ENCODE measurements at places on chromosomes 11 and 22.

DNA sequence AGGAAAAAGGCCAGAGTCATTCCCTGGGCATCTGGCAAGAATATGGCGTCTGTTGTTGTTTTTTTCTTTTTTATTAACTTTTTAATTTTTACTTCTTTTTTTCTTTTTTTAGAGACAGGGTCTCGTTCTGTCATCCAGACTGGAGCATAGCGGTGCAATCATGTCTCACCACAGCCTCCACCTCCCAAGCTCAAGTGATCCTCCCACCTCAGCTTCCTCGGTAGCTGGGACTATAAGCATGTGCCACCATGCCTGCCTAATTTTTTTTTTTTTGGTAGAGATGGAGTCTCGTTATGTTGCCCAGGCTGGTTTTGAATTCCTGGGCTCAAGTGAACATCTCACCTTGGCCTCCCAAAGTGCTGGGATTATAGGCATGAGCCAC is 54.0 kb upstream of the PRDM11 start:
- no peak for DNase-seq

DNA sequence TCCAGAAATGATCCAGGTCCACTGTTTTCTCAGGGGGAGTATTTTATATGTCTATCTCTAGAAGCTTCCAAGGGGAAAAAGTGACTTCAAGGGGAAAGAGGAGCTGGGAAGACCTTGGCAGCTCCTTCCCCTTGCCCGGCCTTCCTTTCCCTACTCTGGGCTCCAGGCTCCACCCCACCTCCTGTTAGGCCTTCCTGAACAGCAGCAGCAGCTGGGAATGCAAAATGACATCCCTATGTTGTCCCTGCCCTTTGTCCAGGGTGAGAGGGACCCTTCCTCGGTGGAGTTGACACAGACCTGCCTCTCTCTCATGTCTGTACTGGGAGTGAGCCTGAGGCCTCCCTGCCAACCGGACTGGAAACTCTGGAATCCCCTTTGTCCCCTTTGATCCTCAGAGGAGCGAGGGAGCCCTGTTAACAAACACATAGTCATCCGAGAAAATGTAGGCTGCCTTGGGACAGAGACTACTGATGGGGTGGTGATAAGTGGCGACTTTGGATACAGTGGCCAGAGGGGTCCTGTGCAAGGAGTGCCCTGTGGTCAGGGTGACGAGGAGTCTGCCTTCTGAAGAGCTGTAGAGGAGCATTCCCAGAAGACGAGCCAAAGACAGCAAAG is 9.0 kb upstream of the MALAT1 start:
- DNase-seq = no peak

- DNase-seq = no peak
Observed at GRCh38 chr11:46265764-46266163, 11.7 kb upstream of the CREB3L1 start.

DNA sequence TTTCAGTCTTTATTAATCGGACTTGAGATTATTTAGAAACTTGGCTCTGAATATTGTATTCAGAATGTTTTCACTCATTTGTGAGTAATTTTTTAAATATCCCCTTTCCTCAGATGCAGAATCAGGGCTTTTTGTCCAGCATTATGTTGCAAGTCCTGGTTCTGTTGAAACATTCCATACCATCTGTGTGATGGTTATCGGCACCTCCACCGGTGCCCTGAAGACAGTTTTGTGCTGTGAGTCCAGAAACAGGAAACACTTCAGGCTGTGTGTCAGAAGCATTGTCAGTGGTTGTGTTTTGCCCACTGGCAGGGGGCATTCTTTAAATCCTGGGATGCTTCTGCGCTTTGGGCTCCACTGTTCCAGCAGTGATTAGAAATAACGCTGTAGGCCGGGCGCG is 20.4 kb downstream of the CDPF1 start:
- no peak for DNase-seq

- DNase-seq = no peak
Observed at GRCh38 chr11:64095949-64096348, 60.2 kb downstream of the FLRT1 start.

- no peak for DNase-seq
Observed at GRCh38 chr11:64368673-64369074, 9.7 kb downstream of the RPS6KA4 start.

DNA sequence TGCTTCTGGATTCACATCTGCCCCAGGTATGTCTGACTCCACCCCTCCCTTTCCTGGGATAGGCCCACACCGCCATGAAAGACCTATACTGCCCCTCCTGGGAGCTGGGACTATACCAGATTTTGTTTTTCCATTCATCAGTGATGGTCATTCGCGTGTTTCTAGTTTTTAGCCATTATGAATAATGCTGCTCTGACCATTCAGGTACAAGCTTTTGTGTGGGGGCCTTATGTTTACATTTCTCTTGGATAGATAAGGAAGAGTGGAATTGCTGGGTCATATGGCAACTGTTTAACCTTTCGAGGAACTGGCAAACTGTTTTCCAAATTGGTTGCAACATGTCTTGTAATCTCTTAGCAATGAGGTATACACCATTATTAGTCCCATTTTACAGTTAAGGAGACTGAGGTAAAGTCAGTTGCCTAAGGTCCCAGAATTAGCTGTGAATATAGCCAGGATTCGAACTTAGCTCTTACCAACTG is 1.2 kb upstream of the TBC1D10A start:
- DNase-seq = no peak

DNA sequence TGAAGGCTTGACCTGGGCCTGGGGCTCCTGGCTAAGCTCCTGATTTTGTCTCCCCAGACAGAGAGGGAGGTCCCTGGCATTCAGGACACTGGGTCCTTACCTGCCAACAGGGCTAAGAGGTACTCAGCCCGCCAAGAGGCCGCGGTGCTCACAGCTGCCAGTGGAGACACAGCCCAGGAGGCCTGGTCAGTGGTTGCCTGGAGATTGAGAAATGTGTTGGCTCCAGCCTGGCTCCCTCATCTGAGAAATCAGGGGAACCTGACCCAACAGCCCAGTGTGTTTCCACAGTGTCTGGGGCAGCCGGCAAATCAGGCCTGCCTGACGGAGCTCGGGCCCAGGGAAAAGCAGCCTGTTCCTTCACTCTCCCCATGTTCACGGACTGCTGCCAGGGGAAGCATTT is 79.4 kb upstream of the NAV2 start:
- no peak for DNase-seq

DNA sequence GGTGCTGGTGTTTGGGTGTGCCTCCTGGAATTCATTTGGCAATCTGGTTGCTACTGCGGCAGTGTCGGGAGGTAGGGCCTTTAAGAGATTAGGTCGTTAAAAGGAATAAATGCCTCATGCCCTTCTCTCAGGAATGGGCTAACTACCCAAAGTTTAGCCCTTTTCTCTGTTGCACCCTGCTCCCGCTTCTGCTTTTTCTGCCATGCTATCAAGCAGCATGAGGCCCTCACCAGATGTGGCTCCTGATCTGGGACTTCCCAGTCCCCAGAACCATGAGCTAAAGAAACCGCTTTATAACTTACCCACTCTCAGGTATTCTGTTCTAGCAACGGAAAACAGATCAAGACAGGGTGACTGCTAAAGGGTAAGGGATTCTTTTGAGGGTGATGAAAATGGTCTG is 6.3 kb downstream of the EIF3D start:
- no peak for DNase-seq

DNA sequence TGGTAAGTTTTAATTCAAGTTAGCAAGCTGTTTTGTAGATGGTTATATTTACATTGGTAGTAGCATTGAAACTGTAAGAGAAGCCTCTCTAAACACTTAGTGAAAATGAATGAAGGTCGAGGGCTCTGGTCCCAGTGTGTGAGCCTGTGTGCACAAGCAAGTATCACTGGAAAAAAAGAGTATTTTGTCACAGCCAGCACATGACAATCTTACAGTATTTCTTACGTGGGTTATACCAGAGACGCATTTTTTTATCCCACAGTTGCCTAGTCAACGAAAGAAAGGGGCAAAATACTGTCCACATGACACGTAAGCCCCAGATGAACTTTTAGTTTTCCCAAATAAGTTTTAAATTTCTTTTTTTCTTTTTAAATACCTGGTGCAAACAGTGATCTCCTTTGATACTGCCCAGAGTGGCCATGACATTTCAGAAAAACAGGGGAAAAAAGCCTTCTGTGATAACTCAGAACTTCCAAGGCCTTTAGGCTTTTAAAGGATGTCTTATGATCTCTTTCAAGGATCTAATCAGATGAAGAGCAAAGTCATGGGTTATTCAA is 23.5 kb downstream of the RAB38 start:
- no peak for DNase-seq

DNA sequence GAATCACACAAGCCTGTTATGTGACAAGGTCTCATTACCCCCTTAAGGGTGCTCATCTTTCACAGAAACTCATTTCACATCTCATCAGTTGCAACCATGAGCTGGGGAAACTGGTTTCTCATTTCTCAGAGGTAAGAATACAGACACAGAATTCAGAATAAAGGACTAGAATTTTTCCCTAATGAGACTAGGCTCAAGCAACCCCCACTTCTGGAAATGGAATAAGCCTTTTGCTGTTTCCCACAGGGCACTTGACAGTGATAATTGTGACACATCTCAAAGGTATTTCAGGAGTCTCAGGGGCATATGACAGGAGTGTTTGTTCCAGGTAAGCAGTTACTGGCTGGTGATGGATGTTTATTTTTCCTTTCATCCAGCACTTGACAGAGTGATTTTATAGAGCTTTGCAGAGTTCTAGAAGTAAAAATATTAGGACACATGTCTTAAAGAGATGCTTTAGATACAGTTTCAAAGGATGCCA is 112.9 kb upstream of the DDI1 start:
- DNase-seq = no peak

GRCh38 chr22:42719656-42720262 is 911 bp downstream of the A4GALT start:
- no peak for DNase-seq

GRCh38 chr11:12064136-12064953 is 46.0 kb upstream of the MICAL2 start:
- DNase-seq = no peak

GRCh38 chr11:29018631-29019030 is 910.4 kb downstream of the METTL15 start:
- DNase-seq = peak; percentile 51

DNA sequence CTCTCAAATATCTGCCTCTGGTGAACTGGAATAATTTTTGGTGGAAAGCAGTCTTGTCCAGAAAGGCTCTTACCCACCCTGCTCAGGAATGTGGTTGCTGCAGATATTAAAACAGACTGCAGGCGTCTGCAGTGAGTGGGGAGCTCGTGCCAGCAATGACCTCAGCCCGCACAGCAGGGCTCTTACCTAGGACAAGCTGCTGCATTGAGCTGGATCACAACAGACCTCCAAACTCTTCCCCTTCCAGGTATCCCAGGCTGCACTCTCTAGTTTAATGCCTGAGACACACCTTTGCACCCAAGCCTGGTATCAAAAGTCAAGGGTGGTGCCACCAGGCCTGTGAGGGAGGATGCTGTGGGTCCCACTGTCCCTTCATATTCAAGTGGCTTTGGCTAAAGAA is 69.7 kb upstream of the CDON start:
- DNase-seq = no peak

DNA sequence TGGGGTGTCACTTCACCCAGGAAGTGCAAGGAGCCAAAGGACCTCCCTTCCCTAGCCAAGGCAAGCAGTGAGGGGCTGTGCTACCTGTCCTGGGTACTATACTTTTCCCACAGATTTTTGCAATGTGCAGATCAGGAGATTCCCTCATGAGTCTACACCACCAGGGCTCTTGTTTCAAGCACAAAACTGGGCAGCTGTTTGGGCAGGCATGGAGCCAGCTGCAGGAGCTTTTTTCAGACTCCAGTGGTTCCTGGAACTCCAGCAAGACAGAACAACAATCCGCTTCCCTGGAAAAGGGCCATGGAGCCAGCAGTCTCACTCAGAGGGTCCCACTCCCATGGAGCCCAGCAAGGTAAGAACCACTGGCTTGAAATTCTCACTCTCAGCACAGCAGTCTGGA is 1649.6 kb downstream of the LRRC4C start:
- no peak for DNase-seq

DNA sequence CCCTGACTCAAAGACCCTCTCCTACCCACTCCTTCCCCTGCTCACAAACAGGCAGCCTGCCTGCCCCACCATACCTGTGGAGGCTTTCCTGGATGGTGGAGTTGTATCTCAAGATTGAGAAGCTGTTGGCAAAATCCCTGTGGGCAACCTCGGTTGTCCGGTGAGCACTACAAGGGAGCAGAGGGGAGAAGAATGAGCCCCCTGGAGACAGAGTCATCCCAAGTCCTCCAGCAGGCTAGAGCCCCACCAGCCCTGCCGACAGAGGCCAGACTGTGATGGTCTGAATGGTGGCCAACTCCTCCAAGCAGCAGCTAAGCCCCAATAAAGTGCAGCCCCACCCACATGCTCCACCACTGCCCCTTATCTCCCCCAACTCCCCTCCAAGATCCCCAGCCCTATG is 17.5 kb downstream of the TMPRSS13 start:
- DNase-seq = no peak

- DNase-seq = no peak
Observed at GRCh38 chr22:30402028-30402765, 5.4 kb downstream of the SEC14L2 start.

DNA sequence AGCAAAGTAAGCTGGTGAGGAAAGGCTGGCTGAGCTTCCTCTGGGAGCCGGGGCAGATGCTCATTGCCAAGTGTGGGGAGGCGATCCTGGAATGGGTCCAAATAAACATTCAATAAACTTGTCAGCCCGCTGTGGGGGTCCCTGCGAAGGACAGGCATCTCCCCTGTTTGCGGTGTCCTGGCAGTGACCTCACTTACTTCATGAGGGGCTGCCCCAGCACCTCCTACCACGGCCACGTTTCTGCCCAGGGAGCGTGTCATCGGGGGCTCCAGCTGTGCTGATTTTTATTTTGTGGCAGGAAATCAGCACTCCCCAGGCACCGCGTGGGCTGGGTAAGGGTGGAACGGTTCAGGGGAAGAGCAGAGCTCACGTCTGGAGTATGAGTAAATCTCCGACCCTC is 493.9 kb upstream of the B3GAT1 start:
- DNase-seq = no peak

GRCh38 chr22:50678218-50678650 is 5.6 kb downstream of the SHANK3 start:
- no peak for DNase-seq

DNA sequence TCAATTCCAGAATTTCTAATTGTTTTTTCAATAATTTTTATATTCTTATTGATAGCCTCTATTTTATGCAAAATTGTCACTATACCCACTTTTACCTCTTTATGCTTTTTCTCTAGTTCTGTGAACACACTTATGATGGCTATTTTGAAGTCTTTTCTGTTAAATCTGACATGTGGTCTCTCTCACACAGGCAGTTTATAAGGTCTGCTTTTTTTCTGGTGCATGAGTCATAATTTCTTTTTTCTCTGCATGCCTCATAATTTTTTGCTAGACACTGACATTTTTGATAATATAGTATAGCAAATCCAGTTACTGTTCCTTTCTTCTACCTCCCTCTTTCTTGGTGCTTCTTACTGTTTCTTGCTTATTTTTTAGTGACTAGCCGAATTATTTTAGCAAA is 36.0 kb downstream of the ZBTB44 start:
- DNase-seq = no peak

Data from GM04504 (cell line).